ENCODE measurements at places on chromosomes 1 and 21.
A peak's percentile ranks its signal among the peaks of the same experiment; 100 is the strongest.

DNA sequence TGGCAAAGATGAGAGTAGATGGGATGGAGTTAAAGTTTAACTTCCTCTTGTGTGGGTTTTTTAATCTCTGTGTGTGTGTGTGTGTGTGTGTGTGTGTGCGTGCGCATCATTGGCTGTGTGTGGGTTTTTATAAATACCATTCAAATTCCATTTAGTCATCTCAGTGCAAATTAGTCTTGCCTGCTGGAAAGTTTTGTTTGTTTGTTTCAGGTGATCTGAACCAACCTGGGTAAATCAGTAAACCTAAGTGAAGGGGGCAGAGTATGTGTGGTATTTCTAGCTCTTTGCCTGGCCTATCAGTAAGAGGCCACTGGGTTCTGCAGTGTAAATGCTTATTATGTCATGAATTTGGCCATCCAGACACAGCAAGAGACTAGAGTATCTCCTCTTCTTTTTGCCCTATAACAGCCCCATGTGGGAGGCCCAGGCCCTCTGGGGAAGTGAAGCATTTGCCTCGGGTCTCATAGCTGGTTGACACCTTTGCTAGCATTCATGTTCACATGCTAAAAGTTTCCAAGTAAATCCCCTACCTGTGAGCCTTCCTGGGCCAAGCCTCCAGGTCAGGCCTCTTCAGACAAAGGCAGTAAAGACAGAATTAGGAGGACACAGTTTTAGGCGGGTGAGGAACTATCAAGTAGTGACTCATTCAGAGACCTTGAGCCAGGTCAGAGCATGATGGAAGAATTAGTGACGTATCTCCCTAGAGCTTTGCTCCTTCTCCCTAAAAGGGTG lies 14.7 kb downstream of the INTS3 start:
- DNase-seq: peak; percentile 82

DNA sequence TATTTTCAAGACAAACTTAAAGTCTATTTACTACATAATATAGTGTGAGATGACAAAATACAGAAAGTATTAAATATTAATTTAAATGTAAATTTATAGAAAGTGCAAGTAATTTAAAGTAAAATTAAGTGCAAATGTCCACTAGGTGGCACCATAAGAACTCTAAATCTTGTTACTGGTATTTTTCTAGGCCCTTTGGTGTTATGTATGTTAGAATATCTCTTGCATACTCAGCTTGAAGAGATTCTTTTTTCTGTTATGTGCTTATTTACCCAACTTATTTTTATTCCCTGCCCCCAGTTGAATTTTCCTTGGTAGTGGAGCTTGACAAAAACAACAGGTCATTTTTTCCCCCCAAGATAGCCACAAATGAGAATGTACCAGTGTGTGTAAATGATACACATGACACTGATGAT lies 71.5 kb downstream of the RPS6KC1 start:
- peak; percentile 73 for DNase-seq

- DNase-seq: peak; percentile 70
These were observed 22.8 kb upstream of the STRIP1 start for GRCh38 chr1:110011527-110012041.

- DNase-seq: no peak
These were observed 170.4 kb upstream of the KCNK2 start for GRCh38 chr1:214912127-214912526.

- DNase-seq: peak; percentile 78
These were observed 23.1 kb downstream of the DYRK3 start for GRCh38 chr1:206658264-206658980.

DNA sequence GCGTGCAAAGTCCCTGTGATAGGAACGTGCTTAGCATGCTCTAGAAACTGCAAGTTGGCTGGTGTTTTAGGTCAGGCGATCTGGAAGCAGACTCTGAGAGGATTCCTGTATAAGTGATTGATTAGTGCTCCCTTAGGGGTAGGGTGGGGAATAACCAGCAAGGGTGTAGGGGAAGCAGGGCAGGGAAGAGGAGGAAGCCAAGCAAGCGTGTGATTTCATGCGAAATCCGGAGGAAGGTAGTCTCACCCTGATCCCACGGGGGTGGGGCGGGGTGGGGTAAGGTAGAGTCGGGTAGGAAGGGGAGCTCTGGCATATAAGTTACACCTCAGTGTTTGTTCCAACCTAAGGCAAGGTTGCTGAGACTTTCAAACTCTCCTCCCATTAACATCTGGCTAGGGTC lies 24.9 kb upstream of the CTPS1 start:
- no peak for DNase-seq

DNA sequence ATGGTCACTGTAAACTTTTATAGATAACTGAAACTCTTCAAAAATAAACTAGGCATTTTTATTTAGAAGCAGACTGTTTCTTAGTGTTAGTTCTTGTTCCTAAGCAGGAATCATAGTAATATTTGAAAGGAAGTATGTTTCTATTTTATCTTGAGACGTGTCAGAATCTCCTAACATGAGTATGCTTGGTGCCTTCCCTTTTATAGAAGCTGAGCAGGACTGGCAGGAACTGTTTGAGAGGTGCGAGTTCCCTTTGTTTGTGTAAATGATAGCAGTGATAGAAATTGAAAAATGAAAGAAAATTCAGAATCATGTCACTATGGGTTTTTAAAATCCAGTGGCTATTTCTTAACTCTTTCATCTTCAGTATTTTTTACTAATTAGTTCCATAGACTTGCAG lies 56.9 kb downstream of the LRRC8D start:
- DNase-seq: peak; percentile 49

GRCh38 chr1:6257541-6258069 lies 3.3 kb downstream of the GPR153 start:
- no peak for DNase-seq

DNA sequence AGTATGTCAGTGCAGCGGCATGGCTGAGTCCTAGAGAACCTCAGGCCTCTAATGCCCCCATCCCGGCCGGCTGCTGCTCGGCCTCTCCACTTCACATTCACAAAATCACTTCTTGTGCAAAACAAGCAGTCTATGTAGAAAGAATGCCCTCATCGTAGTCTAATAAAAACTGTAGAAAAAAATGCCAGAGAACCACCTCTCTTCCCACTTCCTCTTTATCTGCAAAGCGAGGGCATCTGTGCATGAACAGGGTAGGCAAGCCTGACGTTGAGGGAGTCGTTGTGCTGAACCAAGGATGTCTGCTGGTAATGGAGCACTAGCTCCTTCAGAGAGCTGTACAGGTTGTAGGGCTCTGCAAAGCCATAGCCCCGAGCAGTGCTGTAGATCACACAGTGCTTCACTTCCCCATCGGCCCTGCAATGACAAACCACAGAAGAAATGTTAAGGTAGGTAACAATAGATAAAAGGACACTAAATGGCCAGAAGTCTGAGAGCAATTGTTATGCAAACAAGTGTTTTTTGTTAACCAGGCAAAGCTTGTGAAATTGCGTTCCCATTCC lies 88.9 kb downstream of the PIK3R3 start:
- peak; percentile 66 for DNase-seq

- peak; percentile 43 for DNase-seq
These were observed 71.7 kb upstream of the MPC2 start for GRCh38 chr1:168008595-168008994.

DNA sequence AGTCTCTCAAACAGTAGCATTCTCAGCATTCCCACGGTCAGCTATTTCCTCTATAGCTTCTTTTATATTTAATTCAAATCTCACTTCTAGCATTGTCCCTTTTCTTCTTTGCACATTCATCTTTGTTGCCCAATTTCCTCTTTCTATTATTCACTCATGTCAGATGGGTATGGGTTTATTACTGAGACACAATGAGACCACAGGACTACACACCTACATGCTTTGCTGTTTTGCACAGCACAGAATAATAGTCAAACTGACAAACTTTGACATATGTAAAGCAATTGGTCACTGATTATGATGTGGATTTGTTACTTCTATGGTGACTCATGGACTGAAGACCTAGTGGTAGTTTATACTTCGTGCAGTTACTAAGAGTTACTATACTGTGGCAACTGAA lies 5.8 kb upstream of the CD1C start:
- peak; percentile 33 for DNase-seq

DNA sequence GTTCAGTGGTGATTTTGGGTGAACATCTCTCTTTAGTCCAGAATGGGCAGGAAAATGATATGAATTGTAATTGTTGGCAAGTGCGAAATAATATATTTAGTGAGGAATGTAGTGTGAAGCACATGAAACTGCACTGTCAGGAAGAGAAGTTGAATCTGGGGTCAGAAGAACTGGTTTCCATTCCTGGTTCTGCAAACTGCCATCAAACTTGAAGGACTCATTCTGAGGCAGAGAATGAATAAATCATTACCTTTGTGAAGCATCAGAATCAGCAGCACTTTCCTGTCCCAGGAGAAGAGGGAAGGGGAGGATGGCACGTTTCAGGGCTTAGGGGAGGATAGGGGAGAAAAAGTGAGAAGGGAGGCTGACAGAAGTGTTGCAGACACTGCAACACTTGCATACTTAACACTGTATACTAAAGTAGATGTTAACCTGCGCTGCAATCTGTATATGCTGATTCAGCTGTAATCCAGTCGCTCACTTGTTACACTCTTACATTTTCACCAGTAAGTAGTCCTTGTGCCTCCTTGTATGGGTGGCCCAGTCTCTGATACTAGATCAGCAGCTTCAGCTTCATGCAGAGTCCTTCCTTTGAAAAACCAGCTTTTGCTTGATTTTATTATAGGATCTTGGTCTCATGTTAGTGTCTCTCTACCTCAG lies 10.5 kb upstream of the RPTN start:
- DNase-seq: no peak

- DNase-seq: peak; percentile 60
These were observed 23.0 kb upstream of the PLEKHA6 start for GRCh38 chr1:204382714-204383083.

GRCh38 chr1:76129731-76130130 lies 55.2 kb downstream of the ST6GALNAC3 start:
- no peak for DNase-seq

- peak; percentile 86 for DNase-seq
These were observed 220.5 kb upstream of the B3GALT2 start for GRCh38 chr1:193406901-193407300.

DNA sequence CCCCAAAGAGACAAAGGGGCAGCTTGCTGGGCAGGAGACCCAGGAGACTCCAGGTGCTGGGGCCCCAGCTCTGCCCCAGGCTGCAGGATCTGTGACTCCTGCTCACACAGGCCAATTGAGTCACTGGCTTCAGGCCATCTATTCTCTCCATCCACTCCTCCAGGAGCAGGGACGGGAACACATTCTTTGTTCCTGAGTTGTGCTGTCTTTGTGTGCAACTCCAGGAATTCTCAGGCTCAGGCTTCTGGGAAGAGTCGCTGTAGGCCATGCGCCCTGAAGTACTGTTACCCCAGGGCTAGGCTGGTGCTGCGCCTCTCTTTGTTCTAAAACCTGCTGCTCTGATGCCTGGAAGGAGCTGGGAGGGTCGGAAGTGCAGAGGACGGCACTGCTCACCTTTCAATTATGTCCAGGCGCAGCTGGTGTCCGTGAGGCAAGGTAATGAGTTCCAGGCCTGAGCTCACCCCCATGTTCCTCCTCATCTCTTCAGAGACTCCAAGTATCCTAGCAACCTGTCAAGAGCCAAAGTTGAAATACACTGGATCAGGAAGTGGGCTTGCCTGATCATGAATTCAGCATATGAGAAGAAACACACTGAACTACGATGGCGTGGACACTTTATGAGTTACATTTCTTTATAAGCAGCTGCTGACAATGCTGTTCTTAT lies 105.9 kb downstream of the BCAR3 start:
- no peak for DNase-seq

DNA sequence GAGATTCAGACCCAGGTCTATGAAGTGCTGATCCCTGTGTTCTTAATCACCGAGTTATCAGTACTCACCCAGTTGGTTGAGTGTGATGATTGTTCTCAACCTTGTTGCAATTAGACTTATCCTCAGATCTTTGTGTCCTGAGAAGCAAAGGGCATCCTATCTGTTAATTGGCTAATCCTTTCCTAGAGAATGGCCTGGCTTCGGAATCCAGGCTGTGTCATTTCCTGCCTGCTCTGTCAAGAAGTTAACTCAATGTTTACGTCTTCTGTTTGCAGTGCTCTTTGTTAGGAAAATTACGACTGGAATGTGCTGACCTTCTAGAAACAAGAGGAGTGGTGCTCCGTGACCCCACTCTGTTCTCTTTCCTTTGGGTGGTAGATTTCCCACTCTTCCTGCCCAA lies 14.7 kb downstream of the GAS5 start:
- DNase-seq: no peak

DNA sequence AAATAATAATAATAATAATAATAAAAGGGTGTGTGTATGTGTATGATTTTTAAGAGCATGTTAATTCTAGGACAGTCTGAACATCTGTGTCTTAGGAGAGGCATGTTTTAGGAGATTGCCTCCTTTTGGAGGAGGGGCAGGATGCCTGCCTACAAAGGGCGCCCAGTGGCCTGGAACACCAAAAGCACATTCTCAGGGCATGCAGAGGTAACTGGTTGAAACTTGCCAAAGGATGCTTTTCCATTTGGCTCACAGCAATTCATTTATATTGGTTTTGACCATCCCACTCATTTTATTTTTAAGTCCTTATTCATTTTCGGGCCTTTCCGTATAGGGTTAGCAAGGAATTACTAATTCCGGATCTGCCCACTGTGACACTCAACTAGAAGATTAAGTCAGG lies 21.1 kb upstream of the LAMC2 start:
- no peak for DNase-seq

DNA sequence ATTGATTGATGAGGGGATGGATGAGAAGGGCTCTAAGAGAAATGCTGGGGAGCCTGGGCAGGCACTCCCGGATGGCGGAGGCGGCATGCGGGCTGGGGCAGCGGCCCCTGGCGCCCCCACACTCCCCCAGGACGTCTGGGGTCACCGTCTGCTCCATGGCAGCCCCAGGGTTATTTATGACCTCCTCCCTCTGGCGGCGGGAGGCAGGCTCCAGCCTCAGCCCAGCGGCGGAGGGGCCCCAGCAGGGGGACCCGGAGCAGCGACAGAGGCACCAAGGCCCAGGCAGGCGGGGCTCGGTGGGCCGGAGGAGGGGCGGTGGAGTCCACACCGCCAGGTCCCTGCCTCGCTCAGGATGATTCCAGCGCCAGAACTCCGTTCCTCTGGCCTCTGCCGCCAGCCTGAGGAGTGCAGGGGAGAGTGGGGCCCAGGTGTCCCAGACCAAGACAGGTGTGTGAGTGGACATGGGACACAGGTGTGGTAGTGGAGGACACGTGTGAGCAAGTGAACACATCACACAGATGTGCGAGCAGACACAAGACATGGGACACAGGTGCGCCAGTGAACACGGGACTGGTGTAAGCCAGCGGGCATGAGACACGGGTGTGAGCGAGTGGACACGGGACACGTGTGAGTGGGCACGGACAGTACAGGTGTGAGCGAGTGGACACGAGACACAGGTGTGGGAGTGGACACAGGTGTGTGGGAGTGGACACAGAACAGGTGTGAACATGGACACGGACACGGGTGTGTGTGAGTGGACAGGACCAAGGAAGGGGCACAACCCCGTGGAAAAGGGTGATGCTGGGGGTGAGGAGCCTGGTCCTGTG lies 2.5 kb upstream of the SAMD11 start:
- peak; percentile 91 for DNase-seq
